CD4-positive, alpha-beta T cell (primary cell): ENCODE measurements at places on chromosomes 6 and 20. TPM values are rescaled to one million over a fixed set of nuclear protein-coding genes. Genes with fewer than 3 reads are reported as not detected.

DNA sequence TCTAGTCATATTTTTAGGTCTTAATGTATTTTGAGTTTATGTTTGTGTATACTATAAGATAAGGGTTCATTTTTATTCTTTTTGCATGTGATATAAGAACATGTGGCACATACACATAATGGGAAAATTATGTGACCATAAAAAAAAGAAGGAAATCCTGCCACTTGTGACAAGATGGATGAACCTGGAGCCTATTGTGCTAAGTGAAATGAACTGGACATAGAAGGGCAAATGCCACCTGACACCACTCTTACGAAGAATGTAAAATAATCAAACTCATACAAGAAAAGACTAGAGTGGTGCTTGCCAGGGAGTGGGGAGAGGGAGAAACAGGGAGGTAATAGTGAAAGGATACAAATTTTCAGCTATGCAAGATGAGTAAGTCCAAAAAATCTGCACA, 126.1 kb downstream of the PLEKHG1 start:
- no peak for DNase-seq

GRCh38 chr6:76671751-76672150, 599.3 kb upstream of the IMPG1 start:
- no peak for DNase-seq

DNA sequence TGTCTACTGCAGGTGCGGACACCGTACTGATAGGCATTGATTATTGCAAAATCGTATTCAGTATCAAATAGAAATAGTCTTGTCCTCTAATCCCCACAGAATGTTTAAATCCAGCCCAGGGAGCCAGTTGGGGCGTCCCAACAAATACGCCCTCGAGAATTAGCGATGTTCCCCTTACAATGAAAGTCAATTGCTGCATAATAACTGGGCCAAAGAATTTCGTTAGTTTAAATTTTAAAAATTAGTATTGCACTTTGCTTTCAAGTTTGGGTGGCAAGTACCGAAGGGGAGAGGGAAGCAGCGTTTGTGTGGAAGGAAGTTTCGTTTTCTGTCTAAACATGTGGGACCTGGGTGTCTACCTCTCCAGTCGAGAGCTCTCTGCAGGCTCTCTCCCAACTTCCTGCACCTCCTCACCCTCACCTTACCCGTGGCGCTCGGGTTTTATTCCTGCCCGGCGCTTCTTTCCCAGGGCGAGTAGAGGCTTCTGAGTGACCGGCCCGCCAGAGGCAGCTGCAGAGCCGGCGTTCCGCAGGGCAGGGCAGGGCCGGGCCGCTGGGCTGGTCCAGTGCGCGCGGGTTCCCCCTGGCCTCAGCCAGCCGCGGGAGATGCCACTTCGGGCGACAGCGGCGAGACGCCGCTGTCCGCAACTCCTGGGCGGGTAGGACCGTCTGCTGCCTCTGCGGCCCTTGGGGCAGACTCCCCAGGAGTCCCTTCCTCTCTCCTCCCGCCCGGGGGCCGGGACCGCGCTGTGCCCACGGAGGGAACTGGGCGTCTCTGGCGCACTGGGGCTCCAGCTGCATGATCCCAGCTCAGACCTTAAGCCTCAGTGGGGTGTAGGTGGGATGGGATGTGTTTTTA, 862 bp upstream of the TFAP2C start:
- DNase-seq = no peak

Gene RXRB
- total RNA-seq = 45.0 TPM

DNA sequence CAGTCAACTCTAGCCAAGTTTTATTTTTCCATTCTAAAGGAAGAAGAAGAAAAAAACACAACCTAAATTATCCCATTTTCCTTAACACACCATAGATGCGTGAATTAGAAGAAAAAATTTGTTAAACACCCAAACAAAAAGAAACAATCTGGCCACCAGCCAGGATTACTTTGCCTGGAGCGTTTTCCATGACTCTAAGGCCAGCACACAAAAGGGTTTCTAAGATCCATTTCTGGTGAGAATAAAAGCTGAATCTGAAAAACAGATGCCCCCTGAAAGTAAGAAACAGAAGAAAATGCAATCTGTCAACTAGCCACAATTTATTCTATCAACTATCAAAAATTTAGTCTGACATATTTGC, 267.2 kb upstream of the SULF2 start:
- no peak for DNase-seq

Gene GNL1
- total RNA-seq = 145 TPM

DNA sequence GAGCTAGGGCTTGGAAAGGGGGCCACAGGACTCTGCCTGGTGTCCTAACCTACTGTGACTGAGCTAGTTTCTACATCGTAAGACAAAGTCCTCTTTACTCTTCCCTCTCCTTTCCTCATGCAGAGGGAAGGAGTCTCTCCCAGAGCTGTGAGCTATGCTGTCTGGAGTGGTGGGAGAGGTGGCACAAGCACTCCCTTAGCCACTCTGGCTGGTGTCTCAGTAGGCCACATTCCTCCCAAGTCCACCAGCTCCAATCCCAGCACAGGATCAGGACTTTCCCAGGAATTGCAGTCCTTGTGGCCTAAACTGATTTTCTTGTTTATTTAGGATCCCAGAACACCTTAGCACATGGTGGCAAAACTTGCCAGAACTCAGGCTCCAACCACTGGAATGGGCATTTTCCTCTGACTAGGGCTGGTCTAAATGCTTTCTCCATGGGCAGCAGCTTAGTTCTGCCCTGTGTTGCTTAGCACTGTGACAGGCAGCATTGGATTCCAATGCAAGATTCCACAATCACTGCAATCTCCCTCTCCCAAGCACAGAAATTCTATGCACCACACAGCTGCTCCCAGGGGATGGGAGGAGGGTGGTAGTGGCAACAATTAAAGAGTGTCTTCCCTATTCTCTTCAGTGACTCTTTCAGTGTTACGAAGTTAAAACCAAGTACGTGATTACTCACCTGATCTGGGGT, 733.3 kb downstream of the HACE1 start:
- DNase-seq = no peak

Gene BFSP1
- 0.27 TPM for total RNA-seq

Gene TCF19
- 4.1 TPM for total RNA-seq

DNA sequence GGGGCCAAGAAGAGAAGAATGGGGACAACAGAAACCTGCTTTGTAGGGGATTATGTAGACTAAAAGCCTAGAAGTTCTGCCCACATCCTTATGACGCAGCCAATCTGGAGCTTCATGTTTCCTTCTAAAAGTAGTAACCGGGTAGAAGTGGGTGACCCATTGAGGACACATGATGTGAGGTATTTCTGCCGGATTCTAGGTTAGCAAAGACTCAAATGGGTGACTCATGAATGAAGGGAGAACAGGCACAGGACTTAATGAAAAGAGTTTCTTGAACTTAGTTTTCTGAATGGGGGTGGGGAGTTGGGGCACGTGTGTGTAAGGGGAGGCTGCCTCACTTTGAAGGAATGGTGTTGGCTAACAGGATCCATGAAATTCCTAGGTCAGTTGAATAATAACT, 68.8 kb downstream of the CDS2 start:
- no peak for DNase-seq

GRCh38 chr6:123598011-123598410, 38.7 kb downstream of the TRDN start:
- no peak for DNase-seq

- DNase-seq = no peak
Measured at GRCh38 chr6:40715570-40716403, 128.6 kb upstream of the LRFN2 start.

DNA sequence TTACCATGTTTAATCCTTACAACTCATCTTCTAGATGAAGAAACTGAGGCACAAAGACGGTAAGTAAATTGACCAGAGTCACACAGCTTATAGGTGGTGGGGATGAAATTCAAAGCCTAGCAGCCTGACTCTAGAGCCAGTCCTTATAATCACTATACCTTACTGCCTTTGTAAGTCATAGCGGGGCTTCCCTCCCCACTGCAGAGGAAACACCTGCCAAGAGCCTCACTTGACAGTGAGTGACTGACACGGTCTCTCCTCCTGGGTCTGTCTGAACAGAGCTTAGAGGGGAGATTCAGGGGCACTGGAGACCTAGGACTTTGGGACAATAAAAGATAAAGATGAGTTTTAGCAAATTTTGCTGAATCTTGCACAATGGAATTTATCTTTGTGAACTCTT, 12.8 kb downstream of the SUN5 start:
- no peak for DNase-seq

- no peak for DNase-seq
Measured at GRCh38 chr6:73665686-73666319, 12.0 kb upstream of the SLC17A5 start.

DNA sequence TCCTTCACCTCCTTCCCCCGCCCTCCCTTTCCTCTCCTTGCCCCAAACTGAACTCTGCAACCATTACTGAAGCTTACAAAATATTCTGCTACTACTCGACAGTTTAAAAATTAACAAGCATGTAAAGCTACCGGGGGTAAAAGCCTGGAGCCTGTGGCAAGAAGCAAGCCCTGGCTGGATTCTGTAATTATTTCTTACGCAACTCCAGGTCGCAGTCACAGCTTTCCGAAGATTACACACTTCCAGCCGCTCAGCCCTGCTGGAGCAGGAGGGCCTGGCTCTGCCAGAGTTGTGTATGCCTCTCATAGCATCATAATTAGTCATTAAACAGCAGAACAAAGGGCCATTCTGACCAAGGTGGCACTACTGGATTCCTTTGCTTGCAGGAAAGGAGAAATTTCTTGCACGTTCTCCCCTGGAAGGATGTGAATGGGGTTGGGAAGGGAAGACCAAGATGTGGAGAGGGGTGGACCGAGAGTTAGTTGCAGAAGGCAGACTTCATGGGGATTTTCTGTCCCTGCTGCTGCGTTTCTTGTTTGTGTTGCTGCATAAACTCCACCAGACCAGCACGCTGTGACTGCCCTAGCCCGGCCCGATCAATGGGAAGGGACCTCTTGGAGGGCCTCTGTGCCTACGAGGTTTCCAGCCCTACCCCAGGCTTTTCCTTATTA, 23.6 kb downstream of the FOXQ1 start:
- DNase-seq = no peak

Gene LRRN4
- 0.17 TPM for total RNA-seq

- DNase-seq = no peak
Measured at GRCh38 chr6:21360336-21360735, 233.2 kb upstream of the SOX4 start.

GRCh38 chr6:31498748-31499147, 803 bp downstream of the MICB start:
- DNase-seq = no peak

GRCh38 chr6:20814494-20814893, 280.2 kb downstream of the CDKAL1 start:
- DNase-seq = no peak

Gene HLA-B
- total RNA-seq = 7,013 TPM

Gene ARMH2
- total RNA-seq = not detected

GRCh38 chr6:115441651-115442050, 619.0 kb downstream of the FRK start:
- no peak for DNase-seq

DNA sequence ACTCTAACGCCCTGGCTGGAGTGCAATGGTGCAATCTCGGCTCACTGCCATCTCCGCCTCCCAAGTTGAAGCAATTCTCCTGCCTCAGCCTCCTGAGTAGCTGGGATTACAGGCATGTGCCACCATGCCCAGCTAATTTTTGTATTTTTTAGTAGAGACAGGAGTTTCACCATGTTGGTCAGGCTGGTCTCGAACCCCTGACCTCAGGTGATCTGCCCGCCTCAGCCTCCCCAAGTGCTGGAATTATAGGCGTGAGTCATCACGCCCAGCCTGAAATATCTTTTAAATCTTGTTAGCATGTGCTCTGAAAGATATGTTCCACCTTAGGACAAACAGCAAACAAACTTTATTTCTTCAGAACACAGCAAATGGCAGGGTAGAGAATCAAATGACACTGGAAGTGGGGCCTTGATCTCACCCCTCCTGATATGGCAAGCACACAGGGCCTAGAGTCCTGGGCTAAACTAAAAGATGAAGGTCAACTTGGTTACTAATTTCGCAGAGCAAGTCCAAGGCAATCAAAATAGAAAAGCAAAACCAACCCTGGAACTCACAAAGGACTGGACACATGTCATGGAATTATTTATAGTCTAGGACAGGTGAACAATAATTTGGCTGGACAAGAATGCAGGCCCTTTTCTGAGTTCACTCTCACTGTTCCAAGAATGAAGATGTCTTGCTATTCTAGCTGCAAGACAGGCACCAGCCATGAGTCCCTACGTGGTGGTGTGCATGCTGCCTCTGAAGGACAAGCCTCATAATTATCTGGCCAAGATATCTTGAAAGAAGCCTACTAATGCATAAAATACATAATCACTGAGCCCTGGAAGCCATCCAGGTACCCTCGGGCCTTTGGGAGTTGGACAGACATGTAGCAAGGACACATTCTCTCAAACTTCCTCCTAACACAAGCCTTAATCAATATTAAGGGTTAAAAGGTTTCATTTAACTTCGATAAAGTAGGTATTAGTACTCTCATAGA, 35.6 kb downstream of the B4GALT5 start:
- DNase-seq = no peak

Gene SLC25A27
- total RNA-seq = 1.2 TPM

GRCh38 chr6:43969158-43969981, 157.9 kb downstream of the MRPL14 start:
- no peak for DNase-seq

DNA sequence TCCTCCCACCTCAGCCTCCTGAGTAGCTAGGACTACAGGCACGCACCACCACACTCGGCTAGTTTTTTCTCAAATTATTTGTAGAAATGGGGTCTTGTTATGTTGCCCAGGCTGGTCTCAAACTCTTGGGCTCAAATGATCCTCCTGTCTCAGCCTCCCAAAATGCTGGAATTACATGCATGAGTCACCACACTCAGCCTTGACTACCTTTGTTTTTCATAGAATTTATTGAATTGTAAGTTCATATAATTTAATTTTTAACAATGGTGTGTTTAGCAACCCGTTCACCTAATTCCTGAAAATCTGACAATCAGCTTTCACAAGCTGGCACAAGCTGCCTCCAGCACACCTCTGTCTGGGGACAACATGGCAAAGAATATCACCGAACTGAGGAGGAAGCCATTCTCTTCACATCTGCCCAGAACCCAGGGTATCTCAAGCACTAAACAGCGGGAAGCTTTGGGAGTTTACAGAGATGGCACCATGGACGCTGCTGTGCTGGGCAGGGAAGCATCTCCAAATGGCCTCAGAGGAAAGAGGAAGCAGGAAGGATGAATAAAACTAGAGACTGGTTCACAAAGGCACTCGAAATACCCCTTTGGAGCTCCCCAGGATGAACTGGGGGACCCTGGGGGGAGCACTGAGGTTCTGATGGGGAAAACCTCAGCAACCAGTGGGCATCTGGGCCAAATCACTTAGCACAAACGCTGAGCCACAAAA, 2.9 kb downstream of the RIPOR3 start:
- no peak for DNase-seq

Gene KCNQ2
- total RNA-seq = not detected

DNA sequence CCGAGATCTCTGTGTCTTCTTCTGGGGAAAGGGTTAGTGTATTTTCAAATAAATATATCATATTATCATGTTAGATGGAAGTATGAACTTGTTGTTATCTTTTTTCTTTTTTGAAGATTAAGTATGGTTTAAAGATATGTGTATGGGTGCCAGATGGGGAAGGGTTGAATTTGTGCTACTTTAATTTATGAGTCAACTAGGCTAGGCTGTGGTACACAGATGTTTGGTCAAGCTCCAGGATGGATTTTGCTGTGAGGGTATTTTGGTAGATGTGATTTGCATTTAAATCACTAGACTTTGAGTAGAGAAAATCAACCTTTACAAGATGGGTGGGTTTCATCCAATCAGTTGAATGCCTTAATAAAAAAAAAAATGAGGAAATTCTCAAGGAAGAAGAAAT, 886.6 kb upstream of the ADGRB3 start:
- no peak for DNase-seq

Gene WFDC12
- not detected for total RNA-seq
